Astrocyte (in vitro differentiated cells and primary cell): ENCODE measurements at places on chromosomes 1 and 21.

DNA sequence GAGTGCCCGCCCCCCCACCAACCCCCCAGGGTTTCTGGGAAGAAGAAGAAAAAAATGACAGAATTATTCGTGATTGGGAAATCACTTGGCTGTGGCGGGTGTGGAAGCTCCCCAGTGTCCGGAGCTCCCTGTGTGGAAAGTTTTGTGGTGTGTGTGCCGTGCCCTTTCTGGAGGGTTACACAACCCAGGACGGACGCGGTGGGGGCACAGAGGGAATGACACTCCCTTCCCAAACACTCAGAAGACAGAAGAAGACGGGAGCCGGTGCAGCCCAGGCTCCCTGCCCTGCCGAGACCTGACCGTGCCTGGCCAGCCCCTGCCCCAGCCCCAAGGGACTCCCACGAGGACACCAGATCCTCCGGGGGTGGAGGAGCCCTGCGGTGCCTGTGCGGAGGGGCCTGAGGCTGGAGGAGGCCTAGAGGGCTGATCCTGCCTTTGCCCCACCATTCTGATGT is 33.0 kb upstream of the ADARB1 start:
- peak; percentile 25 for DNase-seq

- peak; percentile 36 for DNase-seq
Observed at GRCh38 chr1:160144921-160145320, 6.5 kb upstream of the ATP1A4 start.

DNA sequence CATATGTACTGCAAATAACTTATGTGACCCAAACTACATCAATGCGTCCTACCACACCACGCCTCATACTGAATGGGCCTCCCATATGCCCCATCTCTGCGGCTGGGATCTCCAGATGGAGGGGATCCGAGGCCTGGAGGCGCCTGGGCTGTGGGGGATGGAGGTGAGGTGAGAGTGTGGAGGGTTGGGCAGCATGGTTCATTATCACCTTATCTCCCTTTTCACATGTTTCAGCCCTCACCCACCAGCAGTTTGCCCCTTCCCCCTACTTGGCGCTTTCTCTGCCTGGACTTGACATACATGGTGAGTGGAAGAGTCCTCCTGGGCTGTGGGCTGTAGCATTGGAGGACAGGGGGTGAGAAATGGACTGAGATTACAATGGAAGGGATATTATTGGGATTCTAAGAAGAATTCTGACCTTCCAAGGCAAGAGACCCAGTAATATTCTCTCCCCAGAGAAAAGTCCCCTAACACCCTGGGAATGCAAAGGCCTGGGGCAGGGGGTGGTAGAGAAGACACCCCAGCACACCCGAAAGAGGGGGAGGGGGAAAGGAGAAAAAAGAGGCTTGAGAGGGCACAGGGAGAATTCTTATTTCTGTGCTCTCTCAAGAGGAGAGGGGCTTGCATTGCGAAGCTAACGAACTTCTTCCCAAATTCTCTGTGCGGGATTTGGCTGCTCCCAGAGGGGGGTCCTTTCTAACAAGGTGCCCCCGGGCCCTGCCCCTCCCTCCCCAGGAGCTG is 61.4 kb downstream of the MEF2D start:
- DNase-seq: no peak

- DNase-seq: peak; percentile 56
Observed at GRCh38 chr1:153805042-153805745, 30.0 kb downstream of the SLC27A3 start.

DNA sequence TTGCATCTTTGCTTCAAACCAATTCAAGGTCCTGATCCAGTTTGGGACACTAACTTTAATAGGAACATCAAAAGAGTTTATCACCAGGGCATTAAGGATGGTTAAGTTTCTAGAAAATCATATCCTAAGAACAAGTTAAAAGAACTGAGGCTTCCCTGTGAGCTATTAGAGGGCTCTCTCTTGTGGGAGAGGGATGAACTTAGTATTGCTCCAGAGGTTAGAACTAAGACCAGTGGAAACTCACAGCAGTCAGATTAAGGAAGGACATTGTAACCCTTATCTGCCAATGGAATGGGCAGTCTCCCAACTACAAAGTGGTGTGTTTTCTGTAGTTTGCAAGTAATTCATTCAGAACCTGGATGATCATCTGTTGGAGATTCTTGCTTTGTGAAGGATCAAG is 36.8 kb downstream of the UBE2U start:
- no peak for DNase-seq

DNA sequence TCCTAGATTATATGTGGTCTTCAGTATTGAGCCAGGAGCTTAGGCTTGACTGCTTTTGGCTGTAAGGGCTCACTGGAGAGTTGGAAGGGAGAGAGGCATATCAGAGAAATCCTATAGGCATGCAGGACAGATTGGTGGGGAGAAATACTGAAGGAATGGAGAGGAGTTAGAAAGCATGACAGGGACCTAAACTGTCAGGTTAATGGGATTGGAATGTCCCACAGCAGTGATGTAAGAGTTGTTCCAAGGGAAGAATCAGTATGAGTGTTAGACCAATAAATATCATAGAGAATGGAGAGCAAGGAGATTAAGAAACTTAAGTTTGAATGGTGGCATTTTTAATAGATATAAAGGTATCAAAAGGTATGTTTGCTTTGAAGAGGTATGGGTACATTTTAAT is 39.7 kb downstream of the SLC35A3 start:
- no peak for DNase-seq

DNA sequence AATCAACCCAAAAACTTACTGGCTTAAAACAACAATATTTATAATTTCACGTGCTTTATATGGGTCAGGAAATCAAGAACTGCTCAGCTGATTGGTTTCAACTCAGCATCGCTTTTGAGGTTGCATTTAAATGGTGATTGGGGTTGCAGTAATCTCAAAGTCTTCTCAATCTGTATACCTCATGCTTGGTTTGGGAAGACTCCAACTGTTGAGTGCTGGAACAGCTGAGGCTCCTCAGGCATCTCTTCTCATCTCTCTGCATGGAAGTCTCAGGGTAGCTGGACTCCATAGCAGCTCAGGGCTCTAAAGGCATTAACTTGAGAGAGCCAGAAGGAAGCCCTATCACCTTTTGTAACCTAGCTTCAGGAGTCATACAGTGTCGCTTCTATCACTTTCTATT is 35.1 kb downstream of the AK5 start:
- peak; percentile 13 for DNase-seq

- no peak for DNase-seq
Observed at GRCh38 chr1:181383695-181384094, 99.6 kb upstream of the CACNA1E start.

GRCh38 chr1:212234431-212235395 is 50.5 kb upstream of the PPP2R5A start:
- DNase-seq: peak; percentile 95

DNA sequence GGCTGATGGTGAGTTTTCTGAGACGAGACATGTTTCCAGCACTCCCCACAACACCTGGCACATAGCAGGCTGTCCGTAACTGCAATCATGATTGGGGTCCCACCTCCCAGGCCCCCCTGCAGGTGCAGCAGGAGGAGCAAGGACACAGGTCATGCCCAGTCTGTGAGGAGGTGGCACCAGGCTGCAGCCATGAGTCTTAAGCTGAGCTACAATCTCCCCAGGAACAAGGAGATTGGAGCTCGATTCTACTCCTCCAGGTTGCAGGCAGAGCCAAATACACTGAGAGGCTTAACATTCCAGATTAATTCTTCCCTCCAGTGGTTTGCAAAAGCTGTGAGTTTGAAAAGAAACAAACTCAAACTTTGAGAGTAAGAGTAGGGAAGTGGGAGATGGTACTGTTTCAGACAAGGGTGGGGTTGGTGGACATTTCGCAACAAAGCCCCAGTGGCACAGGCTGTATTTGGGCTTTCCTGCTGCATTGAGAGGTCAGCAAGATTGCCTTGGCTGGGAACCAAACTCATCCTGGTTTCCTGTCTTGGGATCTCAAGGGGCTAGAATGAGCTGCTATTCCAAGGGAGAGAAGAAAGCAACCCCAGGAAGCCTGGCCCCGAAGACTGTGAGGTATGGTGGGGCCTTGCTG is 64.8 kb upstream of the GALNT2 start:
- DNase-seq: no peak

DNA sequence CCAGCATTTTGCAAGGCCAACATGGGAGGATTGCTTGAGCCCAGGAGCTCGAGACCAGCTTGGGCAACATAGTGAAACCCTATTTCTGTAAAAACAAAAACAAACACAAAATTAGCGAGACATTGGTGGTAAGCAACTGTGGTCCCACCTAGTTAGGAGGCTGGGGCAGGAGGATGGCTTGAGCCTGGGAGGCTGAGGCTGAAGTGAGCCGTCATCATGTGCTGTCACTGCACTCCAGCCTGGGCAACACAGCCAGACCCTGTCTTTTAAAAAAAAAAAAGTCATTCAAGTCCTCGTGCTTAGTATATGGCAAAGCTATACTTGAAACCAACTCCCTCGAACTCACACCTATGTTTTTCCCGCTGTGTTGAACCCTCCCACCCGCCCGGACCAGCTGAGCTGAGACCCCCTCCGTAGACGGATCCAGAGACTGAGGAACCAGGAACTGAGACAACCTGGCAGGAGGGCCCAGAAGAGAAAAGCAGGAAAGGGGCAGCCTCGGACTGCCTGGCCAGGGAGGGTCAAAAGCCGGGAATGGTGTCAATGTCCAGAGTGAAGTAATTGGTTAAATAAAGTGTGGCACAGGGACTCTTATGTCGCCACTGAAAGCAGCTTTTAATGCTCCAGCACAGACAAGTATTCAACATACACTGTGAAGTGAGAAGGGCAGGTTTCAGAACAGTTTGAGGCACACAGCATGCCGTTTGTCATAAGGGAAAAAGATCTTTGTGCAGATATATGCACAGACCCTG is 32.8 kb upstream of the CASZ1 start:
- no peak for DNase-seq

DNA sequence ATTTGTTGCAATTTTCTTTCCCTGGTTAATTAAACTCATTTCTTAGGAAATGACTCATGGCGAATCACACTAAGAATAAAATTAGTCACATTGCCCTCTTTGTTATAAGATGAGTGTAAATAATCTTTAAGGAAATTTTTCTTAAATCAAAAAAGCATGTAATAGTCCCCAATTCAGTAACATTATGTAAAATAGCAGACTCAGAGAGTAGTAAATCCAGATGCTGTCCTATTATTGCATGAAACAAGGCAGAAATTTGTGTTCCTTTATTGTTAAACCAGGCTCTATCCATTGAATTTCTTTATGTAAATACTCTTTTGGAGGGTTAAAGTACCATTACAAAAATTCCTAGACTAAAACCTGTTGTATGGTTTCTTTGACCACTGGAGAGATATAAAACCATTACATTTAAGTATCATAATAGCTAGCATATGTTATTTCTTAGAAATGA is 154.5 kb upstream of the C1orf87 start:
- peak; percentile 29 for DNase-seq

- DNase-seq: no peak
Observed at GRCh38 chr21:37965088-37965805, 49.0 kb upstream of the KCNJ6 start.
